ENCODE measurements at places on chromosomes 7 and 10.

GRCh38 chr7:36039243-36039642, 113.8 kb upstream of the EEPD1 start:
- DNase-seq: no peak

DNA sequence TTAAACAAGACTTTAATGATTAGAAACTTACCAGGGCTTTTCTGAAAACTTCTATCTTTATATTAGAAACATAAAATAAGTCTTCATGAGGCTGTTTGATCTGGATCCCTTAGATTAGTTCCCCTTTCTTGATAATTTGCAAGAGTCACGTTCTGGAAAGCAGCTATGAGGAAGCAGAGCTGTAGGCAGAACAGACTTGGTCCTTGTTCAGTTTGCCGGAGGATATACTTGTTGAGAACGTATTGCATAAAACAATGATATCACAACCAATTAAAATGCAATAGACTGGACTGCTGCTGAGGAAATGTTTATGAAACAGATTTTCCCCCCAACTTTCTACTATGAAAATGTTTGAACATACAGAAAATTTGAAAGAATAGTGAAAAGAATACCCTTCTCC, 2.8 kb downstream of the SAMD9L start:
- no peak for DNase-seq

GRCh38 chr7:10083766-10084165, 889.9 kb upstream of the PHF14 start:
- DNase-seq: no peak

DNA sequence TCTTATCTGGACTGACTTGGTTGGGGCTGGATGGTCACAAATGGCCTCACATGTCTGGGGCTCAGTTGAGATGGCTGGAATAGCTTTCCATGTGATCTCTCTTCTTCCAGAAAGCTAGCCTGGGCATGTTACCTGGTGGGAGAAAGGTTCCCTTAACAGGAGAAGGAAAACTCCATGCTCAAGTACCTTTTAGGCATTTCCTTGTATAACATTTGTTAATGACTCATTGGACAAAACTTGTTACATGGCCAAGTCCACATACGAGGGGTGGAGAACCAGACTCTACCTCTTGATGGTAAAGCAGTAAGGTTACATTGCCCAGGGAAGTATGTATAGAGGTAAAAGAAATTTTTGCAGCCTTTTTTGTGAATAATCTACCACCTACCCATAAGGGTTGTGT, 826.4 kb downstream of the LRMDA start:
- DNase-seq: no peak

GRCh38 chr7:156616269-156617202, 24.0 kb upstream of the RNF32 start:
- DNase-seq: no peak
